ENCODE measurements at places on chromosomes 7 and 10.

DNA sequence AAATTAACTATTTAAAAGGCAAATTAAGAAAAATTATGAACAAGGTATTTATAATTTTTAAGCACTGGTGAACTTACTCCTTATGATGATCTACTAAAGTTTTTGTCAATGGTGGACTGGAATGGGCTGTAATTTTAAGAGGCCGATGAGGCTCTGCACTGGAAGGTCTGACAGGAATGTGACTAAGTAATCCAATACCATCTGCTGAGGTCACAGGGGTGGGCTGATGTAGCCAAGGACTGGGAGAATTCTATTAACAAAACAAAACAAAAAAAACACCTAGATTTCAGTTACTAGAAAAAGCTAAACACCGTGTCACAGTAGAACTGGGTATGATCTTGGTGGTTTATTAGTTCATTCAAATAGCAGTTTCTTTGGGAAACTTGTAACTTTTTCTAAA, 75.9 kb downstream of the NRBF2 start:
- DNase-seq: peak; percentile 44

DNA sequence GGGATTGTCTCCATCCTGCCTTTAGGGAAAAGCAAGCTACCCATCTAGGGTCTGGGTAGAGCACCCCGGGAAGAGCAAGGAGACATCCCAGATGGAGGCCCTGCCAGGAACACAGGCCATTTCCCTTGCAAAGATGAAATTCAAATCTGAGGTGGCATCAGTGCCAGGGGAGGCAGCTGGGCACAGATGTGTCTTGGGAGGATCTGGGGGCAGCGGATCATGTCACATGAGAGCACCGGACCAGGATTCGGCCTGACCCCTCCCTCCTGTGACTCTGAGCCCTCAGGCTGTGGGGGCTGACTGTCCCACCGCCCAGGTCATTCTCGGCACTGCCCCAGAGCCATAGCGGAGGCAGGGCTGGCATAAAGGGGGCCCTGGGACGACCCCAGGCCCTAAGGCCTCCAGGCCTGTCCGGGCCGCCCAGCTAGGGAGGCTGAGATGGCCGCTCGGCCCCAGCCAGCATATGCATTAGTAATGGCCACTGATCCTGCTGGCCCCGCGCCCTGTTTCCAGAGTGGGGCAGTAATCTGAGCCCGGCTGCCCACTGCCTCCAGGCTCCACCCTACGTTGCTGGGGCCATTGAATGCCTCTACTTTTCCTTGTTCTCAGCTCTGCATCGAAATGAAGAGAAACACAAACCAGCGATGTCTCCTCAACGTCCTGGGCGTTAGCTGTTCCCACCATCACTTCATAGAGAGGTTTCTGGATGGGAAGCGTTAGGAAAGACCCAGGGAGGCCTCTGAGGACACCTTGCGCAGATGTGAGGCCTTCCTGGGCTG, 148.5 kb downstream of the UBE2H start:
- DNase-seq: no peak

- DNase-seq: no peak
These were observed 181.1 kb downstream of the TNS3 start for GRCh38 chr7:47400741-47401206.

GRCh38 chr7:5671046-5671445, 110.4 kb downstream of the RNF216 start:
- DNase-seq: no peak

DNA sequence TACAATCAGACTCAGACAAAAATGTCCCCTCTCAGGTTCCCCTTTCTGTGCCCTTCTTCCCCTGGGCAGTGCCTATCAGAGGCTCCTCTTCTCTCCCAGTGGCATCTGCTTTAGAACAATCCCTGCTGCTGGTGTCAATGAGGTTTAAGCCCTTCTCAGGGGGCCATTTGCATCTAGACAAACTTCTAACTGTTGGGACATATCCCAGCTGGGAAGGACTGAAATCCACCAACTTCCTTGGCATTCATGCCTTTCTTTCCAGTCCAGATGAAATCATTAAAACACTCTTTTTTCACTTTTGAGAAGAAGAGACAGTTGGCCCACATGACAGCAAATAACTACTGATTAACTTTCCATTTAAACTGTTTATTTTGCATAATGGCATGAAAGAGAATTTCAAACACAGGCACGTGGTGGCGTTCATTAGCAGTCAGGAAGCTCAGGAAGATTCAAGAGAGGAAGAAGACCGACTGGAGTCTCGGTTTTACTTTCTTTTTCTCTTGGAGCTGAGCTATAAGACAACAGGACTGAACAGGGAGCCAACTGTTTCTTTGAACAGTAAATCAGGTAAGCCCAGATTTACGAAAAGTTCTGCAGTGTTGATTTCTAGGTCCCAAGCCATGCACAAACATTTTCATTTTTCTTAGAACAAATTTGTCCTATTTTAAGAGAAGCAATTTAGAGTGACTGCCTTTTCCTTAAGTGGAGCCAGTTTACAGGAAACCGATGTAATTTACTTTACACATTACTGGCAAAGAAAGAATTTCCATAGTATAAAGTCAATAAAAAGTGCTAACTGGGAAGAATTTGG, at the start of gene GIMAP2:
TSS of gene GIMAP2 (plus strand) at position 488 of the 811 bp plus-strand sequence. CDS start 1,354 bp downstream, outside the sequence.
- no peak for DNase-seq

GRCh38 chr10:90317172-90317571, 540.7 kb downstream of the HTR7 start:
- no peak for DNase-seq

GRCh38 chr7:115493381-115493780, 537.2 kb downstream of the TFEC start:
- no peak for DNase-seq
